Endodermal cell (in vitro differentiated cells): ENCODE measurements at places on chromosomes 1 and 21. TPM values are rescaled to one million over a fixed set of nuclear protein-coding genes. Genes with fewer than 3 reads are reported as not detected.

The FMO5 gene
- total RNA-seq: 13.9 and 17.8 TPM in 2 replicates

The NUP210L gene
- total RNA-seq: 0.06 to 0.11 TPM (median 0.09 TPM) in 3 replicates

DNA sequence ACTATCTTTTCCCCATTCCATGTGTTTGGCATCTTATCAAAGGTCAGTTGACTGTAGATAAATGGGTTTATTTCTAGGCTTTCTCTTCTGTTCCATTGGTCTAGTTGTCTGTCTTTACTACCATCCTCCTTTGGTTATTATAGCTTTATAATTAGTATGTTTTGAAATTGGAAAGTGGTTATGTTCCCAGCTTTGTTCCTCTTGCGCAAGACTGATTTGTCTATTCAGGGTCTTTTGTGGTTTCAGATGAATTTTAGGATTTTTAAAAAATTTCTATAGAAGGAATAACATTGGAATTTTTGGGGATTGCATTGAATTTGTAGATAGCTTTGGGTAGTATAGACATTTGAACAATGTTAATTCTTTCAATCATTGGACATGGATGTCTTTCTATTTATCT, 77.0 kb upstream of the NBPF4 start:
- no peak overlapping the region for H3K4me3 ChIP-seq
- no peak for DNase-seq
- no peaks in the 10 kb centered on the region for H3K4me1 ChIP-seq
- no peaks in the 10 kb centered on the region for H3K27me3 ChIP-seq
- no peak overlapping the region for H3K27ac ChIP-seq
- no peaks in the 10 kb centered on the region for H3K36me3 ChIP-seq

The NBPF14 gene
- total RNA-seq: 17.4 to 27.0 TPM (median 26.5 TPM) in 3 replicates

The IL22RA1 gene
- total RNA-seq: not detected in 2 replicates

DNA sequence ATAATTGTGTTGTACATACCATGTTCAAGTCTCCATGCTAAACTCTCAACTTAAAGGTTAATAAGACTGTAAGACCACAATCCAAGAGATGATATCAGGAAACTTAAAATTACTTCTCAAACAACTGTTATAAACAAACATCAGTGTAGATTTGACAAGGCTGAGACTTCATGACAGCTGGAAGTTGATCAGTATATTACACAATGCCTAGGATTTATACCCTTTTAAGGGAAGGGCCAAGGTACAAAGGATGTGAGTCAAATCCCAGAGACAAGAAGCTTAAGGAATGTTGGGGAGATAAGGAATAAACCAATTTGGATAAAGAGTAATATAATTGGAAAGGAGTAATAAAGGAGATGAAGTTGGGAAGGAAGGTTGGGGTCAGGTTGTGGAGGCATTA, 98.8 kb downstream of the LBR start:
- no peaks in the 10 kb centered on the region for H3K36me3 ChIP-seq
- DNase-seq: no peak
- H3K27ac ChIP-seq: no peak overlapping the region
- H3K4me1 ChIP-seq: no peaks in the 10 kb centered on the region
- no peaks in the 10 kb centered on the region for H3K27me3 ChIP-seq

The C21orf91 gene
- 18.8 to 52.0 TPM (median 49.5 TPM) in 3 replicates for total RNA-seq

The SAMD13 gene
- total RNA-seq: 1.4 and 1.8 TPM in 2 replicates

The XCL1 gene
- 0.26 to 0.75 TPM (median 0.65 TPM) in 3 replicates for total RNA-seq
